ENCODE measurements at places on chromosomes 12 and 14.

GRCh38 chr12:46374310-46374709, 1.7 kb upstream of the SLC38A2 start:
- no peak for DNase-seq

GRCh38 chr14:100406505-100407131, 83.5 kb downstream of the SLC25A47 start:
- DNase-seq: no peak

GRCh38 chr14:101719708-101720107, 41.8 kb upstream of the PPP2R5C start:
- DNase-seq: no peak

- no peak for DNase-seq
Measured at GRCh38 chr12:765840-766239, 13.5 kb downstream of the WNK1 start.

- DNase-seq: no peak
Measured at GRCh38 chr14:63897721-63898163, 44.9 kb downstream of the SYNE2 start.

DNA sequence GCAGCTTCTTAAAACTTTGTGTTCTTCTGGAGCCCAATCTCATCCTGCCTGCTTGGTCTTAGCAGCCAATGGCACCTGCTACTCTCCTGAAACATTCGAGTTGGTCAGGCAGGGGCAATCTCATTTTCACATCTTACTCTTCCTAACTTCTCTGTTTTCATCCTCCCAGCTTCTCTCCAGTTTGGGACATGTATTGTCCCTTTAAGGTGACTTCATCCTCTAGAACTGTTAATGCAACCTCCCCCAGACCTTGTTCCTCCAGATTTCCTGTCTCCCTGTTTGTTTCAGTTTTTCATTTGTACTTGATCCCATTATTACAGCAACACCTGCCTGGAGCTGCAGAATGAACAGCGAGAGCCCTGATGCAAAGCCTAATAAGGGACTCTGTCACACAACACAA, 31.3 kb downstream of the SERPINA11 start:
- no peak for DNase-seq

- DNase-seq: no peak
Measured at GRCh38 chr12:107318806-107319532, 225.6 kb upstream of the CRY1 start.

DNA sequence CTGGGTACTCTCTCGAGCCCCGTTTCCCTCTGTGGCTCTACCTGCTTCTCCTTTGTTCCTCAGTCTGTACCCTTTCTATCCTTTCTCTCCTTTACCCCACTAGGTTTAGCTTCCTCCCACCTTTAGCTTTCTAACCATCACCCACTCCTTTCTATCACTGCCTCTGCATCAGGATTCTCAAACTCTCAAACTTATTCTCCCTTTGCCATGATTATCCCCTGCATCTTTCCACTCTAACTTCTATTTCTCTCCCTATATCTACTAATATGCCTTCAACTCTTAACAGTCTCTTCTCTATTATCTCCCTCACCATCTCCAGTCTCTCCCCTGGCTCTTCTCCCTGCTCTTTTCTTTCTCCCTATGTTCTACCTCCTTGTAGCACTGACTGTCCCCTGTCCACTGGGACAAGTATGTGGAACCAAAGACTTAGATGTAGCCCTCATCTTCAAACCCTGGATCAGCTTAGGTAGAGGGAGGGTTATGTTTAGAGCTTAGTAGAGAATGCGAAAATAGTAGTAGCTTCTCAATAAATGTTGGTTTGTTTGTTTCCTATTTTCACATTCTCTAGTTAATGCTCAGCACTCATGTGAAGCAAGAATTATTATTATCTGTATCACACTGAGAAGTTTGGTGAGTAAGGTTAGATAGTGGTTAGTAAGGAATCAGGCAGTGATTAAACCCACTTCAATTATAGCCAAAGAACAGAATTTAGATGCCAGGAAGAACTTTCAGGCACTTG, 3.4 kb downstream of the GDF11 start:
- DNase-seq: no peak

- no peak for DNase-seq
Measured at GRCh38 chr14:64950889-64951288, 8.3 kb upstream of the GPX2 start.

DNA sequence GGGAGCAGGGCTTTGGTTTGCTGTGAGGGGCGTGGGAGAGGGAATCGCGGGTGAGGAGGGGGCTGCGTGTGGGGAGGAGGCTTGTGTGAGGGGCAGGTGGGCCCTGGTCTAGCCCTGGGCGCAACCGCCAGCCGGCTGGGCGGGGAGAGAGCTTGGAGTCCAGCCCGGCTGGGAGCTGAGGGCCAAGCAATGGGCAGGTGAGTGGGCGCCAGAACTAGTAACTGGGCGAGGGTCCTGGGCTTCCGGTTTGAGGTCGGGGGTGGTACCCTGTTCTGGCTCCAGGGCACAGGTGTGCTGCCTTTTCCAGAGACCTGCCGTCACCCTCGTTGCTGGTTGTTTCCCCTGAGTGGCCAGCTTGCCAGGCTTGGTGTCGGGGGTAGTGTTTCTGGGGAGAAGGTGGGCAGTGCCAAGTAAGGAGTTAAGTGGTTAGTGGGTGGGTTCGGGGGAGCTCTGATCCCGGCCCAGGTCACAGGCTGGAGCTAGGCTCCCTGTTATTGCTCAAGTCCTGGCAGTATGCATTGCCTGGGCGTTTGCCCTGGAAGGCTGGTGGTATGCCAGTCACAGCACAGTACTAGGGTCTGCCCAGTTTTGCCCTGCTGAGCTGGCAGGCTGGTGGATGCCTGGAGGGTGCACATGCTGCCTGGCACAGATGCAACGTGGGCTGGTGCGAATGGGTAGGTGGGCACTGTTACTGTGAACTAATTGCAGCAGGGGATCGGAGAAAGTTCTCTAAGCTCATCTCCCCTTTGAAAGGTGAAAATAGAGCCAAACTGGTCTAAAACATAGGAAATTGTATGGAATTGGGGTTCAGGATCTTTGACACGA, 683 bp downstream of the CIPC start:
- no peak for DNase-seq

- DNase-seq: no peak
Measured at GRCh38 chr14:88823968-88824313, 510 bp upstream of the TTC8 start.

GRCh38 chr14:52279408-52279807, 11.9 kb downstream of the PTGDR start:
- DNase-seq: no peak

DNA sequence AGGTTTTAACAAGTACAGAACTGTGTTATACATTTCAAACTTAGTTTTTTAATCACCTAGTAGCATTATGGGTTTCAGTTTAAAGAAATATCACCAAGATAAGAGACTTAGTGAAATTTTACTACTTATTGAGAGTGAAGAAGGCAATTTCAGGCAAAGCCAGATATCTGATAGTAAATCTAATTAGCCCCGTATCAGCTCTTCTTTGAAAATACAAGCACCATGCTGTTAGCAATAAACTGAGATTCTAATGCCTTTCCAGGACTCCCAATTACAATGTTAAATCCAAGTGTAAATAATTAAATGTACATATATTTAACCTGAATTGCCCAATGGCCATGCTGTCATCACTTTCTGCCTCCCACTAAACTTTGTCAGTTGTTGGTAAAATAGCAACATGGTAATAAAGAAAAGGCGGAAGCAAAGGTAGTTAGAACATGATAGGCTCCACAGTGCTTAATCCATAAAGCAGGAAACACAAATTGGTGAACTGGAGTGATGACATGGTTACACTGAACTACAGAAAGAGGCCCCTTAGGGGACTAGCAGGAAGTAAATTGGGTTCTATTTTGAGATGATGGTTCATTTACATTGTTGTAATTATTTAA, 646.1 kb downstream of the C12orf50 start:
- DNase-seq: no peak
